Right cardiac atrium (tissue), 5 donors: ENCODE measurements at places on chromosomes 3 and 15.
A peak's percentile ranks its signal among the peaks of the same experiment; 100 is the strongest.

DNA sequence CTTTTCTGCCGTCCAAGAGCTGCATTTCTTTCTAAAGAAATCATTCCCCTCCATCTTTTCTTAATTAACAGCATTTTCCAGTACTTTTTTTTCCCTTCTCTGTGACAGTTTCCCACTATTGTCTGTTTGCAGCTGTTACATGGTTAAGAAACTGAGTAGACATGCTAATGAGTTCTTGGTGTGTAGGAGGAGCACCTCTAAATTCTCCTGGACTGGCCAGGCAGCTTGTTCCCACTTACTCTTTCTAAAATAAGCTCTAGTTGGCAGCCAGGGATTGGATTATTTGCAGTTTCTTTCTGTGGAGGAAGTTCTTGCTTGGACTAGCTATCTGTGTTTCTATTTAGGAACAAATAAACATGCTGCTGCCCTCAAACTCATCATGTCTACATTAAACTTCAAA, 235.1 kb upstream of the GAP43 start:
- no peak for DNase-seq

DNA sequence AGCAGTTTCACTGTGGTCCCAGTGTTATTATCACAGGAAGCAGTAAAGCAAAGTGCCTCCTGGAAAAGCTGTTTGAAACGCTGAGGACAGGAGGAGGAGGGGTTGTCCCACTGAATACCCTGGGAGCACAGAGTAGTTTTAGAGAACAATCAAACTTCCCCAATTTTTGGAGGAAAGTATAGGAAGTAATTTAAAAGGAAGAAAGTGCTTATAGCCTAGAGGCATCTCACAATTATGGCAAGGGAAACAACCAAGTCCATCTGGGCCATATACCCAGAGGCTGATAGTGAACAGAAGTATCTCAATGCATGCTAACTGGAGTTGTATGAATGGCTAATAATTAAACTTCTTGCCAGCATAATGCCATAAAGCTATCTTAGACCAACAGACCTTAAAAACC, 137.2 kb upstream of the EPHA6 start:
- DNase-seq: no peak

DNA sequence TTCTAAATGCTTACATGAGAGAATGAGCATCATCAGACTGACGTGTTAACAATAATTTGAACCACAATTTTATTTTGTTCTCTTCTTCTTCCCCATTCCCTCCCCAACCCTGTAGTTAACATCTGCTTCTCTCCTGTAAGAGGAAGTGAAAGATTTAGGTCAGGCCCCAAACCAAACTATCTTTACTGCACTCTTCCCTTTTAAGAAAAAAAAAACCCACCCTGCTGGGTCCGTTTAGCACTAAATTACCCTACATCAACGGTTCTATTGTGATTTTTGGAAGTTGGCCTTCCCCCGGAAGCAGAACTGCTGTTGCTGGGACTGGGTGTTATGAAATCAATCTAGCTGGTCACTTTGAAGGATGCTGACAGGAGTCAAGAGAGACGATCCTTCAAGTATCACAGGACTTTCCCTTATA, 49.4 kb downstream of the NFKBIZ start:
- DNase-seq: no peak

DNA sequence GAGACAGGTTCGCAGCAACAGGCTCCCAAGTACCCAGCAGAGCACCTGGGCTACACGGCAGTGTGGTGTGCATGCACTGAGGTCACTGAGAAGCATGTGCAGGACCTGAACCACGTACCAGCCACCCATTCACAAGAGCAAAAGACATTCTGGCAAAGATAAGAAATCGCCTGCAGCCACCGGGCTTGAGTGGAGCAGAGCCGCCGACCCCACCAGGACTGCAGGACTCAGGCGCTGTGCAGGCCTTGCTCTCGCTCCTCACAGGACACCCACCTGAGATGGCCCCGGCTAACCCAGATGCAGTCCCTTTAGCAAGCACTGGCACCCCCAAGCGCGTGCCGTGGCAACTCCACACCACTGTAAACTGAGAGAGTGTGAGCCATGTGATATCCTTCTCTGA, 32.3 kb upstream of the OCA2 start:
- DNase-seq: peak; percentile 41

GRCh38 chr3:31165399-31165860, 271.0 kb upstream of the GADL1 start:
- peak; percentile 56 for DNase-seq

GRCh38 chr3:42682301-42683070, 2.9 kb upstream of the KLHL40 start:
- DNase-seq: peak; percentile 30

GRCh38 chr3:36373084-36373483, 7.2 kb upstream of the STAC start:
- DNase-seq: no peak

DNA sequence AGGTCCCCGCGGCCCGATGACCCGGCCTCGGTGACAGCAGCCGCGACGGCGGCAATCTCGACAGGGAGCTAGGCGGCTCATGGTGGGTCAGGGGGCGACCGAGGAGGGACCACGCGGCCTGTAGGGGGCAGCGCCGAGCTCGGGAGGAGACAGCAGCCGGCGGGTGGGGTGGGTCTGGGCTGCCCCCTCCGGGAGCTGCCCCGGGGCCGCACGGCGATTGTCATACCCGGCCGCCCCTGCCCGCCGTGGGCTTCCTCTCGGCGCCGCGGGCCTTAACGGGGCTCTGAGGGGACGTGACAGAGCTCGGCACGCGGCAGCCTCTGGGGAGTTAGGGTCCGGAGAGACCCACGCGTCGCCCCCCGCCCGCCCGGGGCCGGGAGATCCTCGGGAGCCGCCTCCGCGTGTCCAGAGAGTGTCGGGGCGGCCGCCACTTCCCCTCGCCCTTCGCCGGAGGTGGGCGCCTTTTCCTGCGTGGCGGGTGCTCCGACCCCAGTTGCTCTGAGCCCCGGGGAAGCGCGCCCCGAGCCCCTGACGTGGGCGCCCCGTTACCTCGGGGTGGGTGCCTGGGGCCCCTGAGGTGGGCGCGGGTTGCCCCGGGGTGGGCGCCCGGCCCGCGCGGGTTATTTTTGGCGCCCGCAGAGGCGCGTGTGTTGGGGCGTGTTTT, 539 bp upstream of the PLCL2 start:
- peak; percentile 92 for DNase-seq

DNA sequence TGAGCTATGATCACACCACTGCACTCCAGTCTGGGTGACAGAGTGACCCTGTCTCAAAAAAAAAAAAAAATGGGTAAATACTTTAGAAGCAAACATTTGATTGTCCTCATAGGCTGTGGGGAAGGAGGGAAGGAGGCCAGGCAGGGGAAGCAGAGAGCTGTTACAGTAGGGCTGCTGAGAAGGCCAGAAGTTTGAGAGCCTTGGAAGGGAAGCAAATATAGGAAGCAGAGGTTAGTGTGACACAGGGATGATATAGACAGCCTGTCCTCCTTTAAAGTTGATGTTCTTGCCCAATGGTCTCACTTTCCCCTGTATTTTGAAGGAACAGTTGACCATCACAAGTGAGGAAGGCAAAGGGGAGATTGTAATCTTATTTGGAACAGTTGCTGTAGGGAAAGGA, 5.3 kb upstream of the ALPK3 start:
- DNase-seq: no peak

DNA sequence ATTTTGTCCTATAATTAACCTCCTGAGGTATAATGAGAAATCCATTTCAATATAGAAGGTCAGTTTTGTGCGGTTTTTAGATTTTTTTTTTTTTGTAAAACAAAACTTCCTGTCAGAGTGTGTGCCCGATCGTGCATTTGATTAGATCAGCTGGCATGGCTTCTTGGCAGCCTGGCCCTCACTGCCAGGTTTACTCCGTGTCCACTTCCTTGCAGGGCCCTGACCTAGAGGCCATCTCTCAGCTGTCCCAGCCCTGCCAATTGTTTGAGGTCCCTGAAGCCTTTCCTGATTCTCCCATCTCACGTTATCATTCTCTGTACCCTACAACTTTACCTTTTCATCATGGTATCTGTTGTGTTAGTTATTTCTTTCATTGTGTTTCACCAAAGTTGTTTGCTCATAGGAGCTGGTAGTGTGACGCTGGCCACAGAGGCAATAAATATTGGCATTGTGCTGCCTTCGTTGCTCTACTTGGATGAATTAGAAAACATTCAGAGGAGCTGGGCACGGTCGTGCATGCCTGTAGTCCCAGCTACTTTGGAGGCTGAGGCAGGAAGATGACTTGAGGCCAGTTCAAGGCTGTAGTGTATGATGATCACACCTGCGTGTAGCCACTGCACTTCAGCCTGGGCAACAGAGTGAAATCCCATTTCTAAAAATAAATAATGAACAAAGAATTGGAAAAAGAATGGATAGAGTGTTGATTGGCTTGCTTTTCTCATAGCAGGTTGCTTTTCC, 202.0 kb downstream of the GHSR start:
- DNase-seq: no peak
